ENCODE measurements at places on chromosomes 16 and 17.

- no peak for DNase-seq
Measured at GRCh38 chr17:57834146-57834741, 15.6 kb downstream of the MRPS23 start.

- no peak for DNase-seq
Measured at GRCh38 chr16:22360963-22361659, 13.3 kb downstream of the CDR2 start.

DNA sequence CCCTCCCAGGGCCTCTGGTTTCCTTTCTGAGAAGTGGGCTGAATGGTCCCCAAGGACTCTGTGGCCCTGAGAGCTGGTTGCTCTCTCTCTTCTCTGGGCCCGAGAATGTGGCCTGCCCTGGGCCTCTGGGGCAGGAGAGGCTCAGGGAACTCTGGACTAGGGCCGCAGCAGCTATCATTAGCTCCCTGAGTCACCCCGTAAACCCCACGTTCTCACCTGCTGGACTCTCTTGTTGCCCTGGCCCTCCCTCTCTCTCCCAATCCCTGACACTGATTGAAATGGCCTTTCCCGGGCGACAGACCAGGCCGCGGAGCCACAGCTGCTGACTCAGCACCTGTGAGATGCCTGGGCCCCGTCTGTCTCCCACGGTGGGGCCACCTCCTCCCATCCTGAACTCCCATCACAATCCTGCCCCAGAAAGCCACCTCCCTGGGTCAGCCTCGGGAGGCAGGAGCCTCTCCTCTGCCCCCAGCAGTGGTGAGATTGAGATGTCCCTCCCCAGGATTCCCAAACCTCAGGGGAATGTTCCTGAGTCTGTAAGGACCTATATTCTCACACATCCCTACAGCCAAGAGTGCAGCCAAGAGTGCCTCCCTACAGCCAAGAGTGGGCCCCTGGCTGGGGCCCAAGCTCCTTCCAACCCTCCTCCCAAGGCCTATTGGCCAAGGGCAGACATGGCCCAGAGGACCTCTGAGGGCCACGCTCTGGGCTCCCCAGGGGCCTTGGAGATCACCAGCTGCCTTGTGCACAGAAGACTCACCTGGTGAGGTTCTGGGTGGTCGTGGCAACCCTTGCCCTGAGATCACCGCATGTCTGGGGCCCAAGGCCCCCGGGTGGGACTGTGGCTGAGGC lies 470 bp downstream of the TRPV3 start:
- no peak for DNase-seq

- peak; percentile 11 for DNase-seq
Measured at GRCh38 chr17:37607637-37608331, 1.4 kb downstream of the SYNRG start.

DNA sequence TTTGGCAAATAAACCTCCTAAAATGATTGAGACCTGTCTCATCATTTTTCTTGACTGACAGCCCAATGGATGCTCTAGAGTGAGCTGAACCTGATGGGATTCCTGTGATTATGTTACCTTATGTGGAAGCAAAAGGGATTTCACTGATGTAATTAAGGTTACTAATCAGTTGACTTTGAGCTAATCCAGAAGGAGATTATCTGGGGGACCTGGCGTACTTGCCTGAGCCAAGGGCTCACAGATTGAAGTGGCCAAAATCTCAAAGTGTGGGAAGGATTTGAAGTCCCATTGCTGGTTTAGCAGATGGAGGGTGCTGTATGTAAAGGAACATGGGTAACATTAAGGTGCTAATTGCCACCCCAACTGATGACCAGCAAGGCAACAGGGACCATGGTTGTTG lies 214.0 kb downstream of the CPPED1 start:
- no peak for DNase-seq

DNA sequence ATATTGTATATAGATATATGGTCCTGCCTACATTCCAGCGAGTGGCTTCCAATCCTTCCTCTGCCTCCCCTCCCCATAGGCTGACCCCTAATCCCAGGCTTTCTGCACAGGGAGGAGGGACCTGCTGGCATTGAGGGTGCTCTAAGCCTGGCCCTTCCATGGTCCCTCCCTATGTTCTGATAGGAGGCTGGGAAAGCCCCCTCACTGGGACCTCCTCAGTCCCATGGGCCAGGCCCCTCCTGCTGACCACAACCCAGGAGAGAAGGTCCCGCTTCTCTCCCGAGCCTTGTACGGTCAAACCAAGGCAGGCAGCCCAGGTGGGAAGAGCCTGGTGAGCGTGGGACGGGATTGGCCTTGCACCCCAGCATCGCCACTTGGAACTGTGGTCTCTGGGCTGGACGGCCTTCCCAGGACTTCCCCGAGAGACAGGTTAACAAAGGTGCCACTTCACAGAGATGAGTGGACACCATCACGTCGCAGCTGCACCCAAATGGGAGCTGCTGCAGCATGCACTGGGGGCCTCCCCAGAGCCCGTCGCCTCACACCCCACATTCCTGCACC lies 859 bp downstream of the ALDH3A1 start:
- DNase-seq = no peak

DNA sequence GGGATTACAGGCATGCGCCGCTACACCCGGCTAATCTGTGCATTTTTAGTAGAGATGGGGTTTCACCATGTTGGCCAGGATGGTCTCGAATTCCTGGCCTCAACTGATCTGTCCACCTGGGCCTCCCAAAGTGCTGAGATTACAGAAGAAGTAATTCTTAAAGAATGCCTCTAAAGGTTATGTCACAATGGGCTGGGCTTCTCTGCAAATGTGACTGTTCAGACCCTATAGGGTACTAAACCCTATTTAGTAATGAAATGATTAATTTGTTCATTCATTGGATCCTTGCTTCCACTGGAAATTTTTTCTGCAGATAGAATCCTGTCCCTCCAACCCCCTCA lies 108.8 kb upstream of the CORO6 start:
- DNase-seq = no peak

GRCh38 chr16:67441907-67442306 lies 11.0 kb downstream of the HSD11B2 start:
- no peak for DNase-seq

DNA sequence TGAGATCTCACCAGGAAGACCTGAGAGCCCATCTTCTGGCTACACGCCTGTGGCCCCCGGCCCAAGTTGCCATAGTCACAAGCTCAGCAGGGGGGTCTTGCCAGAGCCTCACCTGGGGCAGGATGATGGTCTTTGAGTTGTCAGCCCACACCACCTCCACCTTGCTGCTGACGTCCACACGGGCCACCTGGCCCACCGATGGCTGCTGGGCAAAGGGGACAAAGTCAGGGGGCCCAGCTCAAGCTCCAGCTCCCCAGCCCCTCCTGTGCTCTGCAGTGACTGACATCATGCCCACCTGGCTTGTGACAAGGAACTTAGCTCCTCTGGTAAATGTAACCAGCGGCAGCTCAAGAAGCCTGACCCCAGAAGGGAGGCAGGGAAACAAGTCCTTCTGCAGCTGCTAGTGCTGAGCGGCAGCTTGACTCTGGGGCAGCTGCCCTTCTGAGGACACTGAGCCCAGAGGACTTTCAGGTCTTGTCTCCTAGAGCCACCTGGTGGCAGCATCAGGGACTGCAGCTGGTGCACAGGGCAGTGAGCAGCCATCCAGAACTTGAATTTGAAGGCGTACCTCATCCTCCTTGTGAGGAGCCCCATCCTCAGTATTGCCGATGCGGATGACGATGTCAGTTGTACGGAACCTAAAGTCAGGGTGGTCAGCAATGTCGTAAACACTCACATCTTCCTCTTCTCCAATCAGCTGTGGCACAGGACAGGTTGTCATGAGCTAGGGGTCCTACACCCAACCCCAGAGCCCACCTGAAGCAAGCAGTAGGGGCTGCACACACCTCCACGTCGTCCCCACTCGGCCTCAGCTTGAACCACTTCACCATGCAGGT lies 13.5 kb downstream of the SPHK1 start:
- DNase-seq = peak; percentile 94

DNA sequence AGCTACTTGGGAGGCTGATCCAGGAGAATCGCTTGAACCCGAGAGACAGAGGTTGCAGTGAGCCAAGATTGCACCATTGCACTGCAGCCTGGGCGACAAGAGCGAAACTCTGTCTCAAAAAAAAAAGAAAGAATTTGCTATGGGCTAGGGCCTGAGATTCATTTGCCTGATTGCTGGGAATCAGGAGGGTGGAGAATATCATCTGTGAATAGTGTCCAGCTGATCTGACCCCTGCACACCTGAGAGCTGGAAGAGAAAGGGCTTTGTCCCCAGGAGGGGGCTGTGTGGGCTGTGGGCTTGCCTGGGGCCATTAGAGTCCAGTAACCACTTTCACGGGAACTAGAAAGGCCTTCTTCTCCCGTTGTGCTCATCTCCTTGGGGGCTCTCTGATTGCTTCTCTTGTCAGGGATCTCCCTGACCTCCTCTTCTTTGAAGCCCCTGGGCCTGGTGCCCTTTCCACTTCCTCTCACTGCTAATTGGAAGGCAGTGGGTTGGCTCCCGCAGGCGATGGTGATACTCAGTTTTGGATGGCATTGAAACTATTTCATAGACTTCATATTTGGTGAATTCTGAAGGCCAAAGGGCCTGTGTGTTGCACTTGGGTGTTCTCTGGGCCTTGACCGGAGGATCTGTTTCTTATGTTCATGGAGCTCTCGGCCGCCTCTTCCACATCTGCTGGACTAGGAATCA lies 66.1 kb upstream of the NFAT5 start:
- DNase-seq = no peak

DNA sequence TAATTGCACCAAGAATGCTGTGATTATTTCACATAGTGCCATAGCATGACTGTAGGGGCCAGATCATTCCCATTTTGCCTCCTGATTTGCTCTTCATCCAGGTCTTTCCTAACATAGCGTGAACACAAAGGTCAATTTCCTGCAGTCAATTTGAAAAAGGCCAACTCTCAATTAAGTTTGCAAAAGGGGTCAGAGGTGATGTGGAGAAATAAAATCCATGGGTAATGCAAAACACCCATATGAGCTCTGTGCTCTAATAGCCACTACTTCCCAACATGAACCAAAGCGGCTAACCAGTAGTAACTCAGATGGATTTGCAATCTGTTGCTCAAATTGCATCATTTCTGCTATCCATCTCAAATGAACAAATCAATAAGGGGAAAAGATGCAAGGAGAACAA lies 275.5 kb upstream of the SOX9 start:
- no peak for DNase-seq

DNA sequence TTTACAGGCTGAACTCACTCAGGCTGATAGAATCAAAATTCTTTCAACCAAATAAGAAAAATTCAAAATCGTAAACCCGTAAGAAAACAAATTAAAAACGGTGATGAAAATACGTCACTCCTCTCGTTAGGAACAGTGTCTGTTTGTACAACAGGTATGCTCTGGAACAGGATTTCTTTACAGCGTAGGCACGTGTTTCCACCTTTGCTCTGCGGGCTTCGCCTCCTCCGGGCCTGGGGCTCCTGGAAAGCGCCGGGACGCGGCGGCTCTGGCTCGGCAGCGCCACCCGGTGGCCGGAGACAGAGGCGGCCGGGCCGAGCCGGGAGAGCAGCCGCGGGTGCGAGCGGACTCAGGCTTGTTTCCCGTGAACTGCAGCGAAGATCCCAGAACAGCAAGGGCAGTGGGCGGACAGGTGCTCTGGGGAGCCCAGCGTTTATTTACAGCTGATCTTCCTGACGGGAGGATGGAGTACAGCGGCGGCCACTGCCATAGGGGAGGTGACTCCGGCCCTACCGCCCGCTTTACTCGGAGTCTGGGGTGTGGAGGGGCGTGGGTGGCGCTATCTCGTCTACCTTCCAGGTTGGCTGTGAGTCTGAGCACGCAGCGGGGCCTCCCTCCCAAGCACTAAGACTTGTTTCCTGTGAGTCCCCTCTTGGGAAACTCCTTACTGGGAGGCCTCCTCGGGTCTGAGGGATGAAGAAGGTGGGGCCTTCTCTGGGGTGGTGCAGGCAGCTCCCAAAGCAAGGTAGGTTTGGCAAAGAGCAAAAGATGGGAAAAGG lies 40.5 kb upstream of the ATP2A3 start:
- DNase-seq = peak; percentile 89

DNA sequence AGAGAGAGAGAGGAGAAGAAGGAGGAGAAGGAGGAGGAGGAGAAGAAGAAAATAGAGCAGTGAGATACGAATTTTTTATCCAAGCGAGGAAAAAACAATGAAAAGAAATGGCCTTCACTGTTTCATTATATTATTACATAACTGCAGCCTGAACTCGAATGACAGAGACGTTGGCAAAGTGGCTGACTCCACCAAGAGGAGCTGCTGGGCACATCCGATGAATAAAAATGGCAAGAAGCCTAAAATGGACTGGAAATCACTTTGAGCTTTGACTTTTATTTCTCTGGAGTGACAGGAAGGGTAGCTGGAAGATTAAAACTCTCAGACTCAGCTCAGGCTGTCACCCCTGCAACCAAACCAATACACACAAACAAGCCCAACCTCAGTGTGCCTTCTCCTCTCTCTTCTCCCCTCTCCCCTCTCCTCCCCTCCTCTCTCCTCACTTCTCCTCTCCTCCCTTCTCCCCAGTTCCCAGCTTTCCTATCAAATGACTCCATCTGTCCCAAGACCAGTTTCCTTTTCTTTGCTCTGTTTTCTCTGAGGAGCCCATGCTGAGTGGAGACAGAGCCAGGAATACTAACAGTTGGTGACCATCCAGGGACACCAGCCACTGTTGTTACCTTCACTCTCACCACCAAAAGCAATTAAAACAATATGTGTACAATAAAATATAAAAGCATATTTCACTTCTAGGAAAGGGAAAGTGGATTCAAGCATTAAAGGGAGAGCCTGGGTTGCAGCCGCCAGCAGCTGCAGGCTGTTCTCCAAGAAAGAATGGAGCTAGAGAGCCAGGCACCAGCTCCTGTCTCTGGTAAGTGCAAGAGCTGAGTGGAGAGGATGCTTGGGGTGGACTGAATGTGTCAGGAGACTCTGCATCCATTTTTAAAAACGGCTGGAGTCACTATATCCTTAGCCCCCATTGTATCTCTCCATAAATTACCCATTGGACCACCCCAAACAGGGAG lies 51.2 kb downstream of the SOX9 start:
- DNase-seq = no peak

DNA sequence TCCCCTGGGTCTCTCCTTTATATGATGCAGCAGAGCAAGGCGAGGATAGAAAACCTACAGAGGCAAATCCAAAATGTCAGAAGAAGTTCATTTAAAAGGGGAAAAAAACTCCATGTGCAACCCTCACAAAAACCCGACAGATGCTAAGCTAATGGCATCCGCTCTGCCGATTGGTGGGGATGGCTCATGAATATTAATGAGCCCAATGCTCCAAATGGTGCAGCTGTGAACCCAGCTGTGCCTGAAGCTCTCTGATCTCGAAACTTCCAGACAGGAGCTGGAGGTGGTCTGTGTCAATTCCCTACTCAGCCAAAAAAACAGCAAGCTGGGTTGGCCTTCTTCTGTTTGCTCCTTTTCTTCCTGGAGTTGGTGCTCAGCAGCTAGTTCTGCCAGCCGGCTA lies 15.5 kb downstream of the SNX11 start:
- DNase-seq = no peak

- no peak for DNase-seq
Measured at GRCh38 chr17:17320911-17321220, 17.7 kb downstream of the NT5M start.
